ENCODE measurements at places on chromosomes 2 and 18.
A peak's percentile ranks its signal among the peaks of the same experiment; 100 is the strongest.

- no peak for DNase-seq
Observed at GRCh38 chr2:42013409-42013808, 34.4 kb upstream of the PKDCC start.

DNA sequence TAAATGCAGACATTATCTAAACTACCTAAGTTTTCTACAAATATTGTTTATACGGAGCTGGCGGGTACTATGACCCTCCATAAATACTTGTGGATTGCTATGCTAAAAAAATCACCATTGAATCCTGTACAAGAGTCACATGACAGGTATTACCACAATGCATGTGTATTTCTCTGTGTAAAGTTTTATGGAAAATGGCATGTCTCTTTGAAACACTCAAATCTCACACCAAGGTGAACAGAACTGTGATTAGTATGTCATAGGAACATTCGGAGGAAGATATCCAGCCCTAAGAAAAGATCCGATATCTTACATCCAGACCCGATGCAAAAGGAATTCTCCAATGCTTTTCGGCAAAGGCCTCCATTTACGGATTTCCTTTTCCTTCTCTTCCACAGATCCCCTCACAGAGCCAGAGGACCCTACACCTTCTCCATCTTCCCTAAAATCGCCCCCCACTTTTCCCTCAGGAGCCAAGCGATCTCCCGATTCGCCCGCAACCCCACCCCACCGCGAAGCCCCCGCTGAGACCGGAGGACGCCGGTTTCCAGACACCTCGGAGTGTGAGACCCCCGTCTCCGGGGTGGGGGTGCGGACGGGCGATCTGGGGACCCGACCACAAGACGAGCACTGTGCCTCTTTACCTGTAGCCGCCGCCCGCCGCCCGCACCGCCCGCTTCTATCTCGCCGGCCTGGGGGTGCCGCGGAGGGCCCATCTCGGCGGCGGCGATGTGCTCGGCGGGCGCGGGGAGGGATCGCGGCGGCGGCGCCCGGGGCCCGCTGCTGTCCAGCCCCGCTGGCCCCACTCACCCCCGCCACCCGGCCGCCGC is 1.2 kb downstream of the SAP130 start:
- DNase-seq: peak; percentile 6

- peak; percentile 94 for DNase-seq
Observed at GRCh38 chr2:174263997-174264396, 15.7 kb upstream of the OLA1 start.

- no peak for DNase-seq
Observed at GRCh38 chr2:47568164-47568850, 165.4 kb downstream of the MSH2 start.

All from renal cortical epithelial cell (primary cell).